Amygdala (tissue), 56 donors: ENCODE measurements at places on chromosomes 1 and 21.

DNA sequence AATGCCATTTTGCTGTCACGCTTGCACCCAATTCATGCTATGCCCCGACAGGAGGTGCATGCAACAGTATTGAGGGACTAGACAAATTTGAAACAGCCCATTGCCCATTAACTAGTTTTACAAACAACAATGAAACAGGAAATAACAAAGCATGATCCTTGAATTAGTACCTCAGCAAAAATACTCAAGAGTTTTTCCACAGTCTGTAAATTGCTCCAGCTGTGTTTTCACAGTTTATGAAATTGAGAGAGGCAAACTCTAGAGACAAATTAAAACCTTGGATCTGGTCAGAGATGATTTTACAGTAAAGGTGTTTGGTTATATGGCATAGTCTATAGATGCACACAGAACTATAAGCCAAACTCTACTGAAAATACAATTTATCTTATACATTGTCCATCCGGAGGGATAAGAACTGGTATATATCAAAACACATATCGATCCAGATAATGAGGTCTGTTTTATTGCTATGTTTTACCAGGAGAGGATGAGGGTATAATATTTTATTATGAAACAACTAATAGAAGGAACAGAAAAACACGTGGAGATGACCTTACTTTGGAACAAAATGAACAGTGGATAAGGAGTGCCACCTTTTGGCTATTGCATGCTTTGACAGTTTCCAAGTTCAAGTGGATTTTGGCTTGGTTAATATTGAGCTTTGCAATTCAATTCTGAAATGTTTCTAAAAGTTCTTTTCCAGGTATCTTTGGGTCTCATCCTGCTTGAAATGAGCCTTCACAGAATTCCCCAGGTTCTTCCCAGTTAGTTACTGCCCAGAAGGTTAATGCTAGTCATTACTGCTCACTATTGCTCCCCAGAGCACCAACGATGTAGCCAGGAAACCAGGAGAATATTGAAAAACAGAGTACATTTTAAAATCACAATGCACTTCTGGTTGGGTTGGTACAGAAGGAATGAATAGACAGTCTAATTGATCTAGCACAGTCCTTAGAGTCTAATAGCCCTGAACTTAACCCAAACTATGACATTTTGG is 45.7 kb downstream of the ZC3H11B start:
- DNase-seq: no peak

- no peak for DNase-seq
Observed at GRCh38 chr1:238690415-238690814, 696.0 kb upstream of the CHRM3 start.

DNA sequence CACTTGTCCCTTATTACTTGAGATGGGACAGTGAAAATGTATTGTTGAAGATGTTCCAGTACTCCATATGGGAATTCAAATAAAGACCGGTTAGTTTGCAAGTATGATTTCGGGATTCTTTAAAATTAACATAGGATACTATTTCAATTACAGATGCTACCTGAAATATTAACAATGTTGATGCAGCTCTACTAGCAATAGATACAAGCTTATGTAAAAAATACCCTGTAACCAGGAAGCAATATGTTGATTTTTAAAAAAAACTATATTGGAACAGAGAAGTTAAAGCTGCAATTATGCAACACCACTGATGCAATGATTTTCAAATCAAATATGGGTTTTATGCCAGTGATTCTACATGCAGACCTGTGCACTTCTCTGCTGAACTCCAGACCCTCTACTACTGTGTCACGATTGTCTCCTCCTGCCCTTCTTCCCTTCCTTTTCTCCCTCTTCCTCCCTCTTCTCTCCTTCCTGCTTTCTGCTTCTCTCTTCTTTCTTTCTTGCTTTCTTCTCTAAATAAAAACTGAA is 179.2 kb downstream of the ATP6V1G3 start:
- DNase-seq: no peak

DNA sequence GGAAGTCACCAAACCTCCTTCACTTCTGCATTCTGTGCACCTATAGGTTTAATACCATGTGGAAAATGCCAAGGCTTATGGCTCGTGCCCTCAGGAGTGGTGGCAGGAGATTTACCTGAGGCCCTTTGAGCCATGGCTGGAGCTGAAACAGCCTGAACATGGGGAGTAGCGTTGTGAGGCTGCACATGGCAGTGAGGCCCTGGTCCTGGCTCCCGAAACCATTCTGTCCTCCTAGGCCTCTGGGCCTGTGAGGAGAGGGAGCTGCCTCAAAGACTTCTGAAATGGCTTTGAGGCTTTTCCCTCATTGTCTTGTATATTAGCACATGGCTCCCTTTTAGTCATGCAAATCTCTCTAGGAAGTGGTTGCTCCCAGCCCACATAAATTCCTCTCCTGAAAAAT is 20.6 kb downstream of the PTGFR start:
- DNase-seq: no peak

- DNase-seq: no peak
Observed at GRCh38 chr1:115705085-115705951, 63.2 kb downstream of the CASQ2 start.

DNA sequence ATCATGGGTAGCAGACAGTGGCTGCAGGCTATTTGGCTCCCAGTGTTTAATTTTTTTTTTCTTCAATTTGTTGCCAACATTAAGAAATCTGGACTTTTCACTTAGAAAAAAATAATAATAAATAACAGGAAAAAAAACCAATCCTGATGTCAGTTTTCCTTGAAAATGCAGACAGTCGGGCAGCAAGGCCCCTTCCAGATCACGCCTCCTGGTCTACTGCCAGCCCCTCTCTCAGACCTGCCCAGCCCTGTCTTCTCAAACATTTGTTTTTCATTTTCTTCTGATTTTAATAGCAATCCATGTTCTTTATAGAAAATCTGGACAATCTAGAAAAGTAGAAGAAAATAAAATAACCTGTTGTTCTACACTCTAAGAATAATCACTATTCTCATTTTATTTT is 15.5 kb downstream of the IFNGR2 start:
- DNase-seq: no peak

DNA sequence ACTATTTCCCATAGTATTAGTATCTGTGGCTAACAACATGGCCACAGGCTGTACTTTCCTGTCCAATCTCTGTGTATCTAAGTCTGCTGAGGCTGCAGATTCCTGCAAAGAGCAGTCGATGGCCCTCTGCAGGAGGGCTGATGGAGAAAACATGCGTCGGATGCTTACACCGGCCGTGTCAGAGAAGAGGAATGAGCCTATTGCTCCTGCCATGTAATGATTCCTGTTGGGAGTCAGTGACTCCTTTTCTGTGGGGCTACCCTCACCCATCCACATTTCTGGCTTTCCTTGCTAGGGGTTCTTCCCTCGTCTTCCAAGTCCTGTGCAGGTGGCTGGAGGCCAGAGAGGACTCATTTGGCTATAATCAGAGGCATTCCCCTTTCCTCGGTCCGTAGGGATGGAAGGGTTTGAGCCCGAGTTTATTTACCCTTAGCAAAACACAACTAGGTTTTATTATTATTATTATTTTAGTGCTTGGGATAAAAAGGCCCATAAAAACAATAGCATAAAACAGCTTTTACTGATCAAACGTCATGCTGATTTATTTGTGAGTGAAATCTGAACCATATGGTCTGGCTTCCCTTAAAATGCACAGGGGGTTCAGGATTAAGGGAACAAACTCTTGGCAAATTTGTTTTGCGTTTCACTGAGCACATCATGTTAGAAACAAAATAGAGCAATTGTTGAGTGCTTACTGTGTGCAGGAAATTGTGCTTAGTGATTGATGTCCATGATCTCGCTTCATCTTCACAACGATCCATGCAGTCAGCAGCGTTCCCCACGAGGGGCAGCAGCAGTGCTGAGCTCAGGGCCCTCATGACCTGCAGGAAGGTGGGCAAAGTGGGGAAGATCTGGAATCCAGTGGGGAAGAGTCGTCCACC is 70.8 kb downstream of the KIF26B start:
- DNase-seq: no peak

DNA sequence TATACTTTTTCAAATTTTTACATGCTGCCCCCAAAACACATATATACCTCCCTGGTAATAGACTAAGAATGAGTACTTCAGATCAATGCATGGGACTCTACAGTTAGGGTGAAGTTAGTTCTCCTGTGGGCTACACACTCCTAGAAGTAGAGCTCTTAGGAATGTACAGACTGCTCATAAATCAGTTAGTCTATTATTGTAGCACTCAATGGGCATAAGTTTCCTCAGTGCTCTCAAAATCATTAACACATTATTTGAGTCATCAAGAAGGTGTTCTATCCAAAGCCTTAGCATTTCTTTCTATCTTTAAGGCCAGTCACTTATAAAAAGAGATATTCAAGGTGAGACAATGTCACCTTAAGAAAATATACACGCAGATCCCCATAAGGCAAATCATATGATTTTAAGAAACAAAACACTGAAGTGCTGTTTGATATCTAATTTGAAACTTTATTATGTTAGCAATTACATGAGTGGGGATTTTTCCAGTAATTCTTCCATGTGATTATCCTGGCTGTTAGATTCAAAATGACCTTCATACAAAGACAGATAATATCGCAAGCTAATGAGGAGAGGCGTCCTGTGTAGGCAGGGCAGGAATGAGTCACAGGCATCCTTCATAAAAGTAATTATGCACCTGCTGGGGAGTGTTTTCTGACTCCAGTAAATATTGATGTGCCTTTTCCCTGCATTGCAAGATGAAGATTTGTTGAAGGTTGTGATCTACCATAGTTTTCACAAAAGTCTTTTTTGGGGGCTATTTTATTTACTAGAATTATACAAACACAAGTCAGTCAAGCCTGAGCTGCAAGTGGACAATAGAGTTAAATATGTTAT is 167.2 kb upstream of the ATP1B1 start:
- DNase-seq: no peak

GRCh38 chr1:38888423-38889333 is 7.3 kb upstream of the GJA9 start:
- no peak for DNase-seq

GRCh38 chr1:85118751-85119150 is 70.5 kb upstream of the MCOLN3 start:
- no peak for DNase-seq

DNA sequence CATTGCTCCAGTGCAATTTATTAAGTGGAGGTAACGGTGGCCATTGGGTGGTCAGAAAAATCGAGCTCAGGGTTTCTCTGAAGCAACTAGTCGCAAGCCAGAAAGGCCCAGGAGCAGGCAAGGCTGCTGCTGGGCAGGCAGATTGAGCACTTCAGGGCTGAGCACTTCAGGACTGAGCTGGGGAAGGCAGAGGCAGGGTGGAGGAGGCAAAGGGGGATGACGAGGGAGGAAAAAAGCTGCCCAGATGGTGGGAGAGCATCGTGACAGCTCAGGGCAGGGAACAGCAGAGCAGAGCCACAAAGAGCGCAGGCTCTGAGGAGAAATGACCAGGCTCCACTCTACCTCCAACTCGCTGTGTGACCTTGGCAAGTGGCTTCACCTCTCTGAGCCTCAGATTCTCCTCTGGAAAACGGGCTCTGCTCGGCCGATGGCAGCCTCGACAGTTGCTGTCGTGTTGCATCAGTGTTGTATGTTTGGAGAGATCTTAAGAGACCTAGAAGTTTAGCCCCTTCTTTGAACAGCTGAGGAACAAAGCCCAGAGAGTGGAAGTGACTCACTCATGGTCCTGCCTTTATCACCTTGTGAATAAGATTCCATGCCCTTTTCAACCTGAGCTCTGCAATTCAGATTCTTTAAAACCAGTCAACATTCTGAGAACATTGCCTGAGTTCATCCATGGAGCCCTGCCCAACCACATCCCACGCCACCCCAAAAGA is 141.4 kb downstream of the SYF2 start:
- DNase-seq: no peak

- no peak for DNase-seq
Observed at GRCh38 chr1:49240709-49241221, 464.1 kb upstream of the BEND5 start.

GRCh38 chr1:244836135-244836521 is 670 bp downstream of the COX20 start:
- DNase-seq: no peak

GRCh38 chr21:45640888-45641479 is 2.5 kb upstream of the PCBP3 start:
- no peak for DNase-seq

DNA sequence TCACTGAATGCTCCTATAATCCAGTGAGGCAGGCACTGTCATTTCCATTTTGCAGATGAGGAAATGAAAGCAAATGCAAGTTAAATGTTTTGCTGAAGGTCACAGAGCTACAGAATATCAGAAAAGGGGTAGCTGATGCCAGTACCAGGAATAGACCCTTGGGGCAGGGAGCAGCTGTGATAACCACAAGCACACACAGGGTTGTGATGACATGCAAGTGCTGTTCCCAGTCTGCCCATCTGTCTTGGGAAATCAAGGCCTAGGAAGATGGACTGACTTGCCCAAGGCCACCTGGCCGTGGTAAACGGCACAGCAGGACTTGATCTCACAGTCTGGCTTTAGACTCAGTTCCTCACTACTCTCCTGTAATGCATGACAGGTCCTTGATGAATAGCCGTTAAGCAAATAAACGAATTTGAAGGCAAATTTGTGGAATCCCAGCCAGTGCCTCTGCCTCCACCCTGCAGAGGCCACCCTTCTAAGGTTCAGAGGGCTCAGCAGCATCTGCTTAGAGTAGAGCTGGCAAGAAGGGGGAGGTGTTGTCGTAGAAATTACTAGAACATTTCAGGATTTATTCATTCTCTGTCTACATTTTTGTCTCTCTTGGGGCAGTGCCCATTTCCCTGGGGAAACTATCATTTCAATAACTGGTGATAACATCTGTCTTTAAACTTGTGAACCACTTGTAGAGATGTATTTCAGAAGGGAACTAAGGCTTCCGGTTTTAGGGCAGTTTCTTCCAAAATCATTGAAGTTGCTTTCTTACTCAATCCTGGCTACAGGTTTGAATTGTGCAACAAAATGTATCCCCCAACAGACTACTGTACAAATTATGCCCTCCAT is 53.2 kb upstream of the MRPS6 start:
- no peak for DNase-seq

DNA sequence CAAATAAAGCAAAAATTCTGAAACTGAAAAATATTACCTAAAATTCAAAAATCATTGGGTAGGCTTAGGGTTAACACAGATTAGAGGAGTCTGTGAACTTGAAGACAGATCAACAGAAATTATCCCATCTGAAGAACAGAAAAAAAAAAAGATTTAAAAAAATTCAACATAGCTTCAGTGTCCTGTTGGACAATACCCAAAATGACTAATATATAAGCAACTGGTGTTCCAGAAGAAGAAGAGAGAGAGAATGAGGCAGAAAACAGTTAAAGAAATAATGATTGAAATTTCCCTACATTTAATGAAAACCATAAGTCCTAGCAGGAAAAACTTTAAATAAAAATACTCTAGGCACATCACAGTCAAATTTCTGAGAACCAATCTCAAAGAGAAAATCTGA is 31.5 kb downstream of the TMCO1 start:
- no peak for DNase-seq

GRCh38 chr1:176206006-176206960 is 803 bp downstream of the COP1 start:
- DNase-seq: peak; percentile 11

- DNase-seq: no peak
Observed at GRCh38 chr1:30126848-30127247, 596.5 kb downstream of the MATN1 start.

- DNase-seq: no peak
Observed at GRCh38 chr1:91744953-91745639, 140.9 kb downstream of the TGFBR3 start.

- DNase-seq: no peak
Observed at GRCh38 chr1:181484821-181485220, 1.5 kb downstream of the CACNA1E start.
